HTR-8/SVneo (cell line): ENCODE measurements at places on chromosomes 7 and 10.
A peak's percentile ranks its signal among the peaks of the same experiment; 100 is the strongest.

GRCh38 chr7:21953781-21954180 lies 8.1 kb upstream of the CDCA7L start:
- no peak for DNase-seq

DNA sequence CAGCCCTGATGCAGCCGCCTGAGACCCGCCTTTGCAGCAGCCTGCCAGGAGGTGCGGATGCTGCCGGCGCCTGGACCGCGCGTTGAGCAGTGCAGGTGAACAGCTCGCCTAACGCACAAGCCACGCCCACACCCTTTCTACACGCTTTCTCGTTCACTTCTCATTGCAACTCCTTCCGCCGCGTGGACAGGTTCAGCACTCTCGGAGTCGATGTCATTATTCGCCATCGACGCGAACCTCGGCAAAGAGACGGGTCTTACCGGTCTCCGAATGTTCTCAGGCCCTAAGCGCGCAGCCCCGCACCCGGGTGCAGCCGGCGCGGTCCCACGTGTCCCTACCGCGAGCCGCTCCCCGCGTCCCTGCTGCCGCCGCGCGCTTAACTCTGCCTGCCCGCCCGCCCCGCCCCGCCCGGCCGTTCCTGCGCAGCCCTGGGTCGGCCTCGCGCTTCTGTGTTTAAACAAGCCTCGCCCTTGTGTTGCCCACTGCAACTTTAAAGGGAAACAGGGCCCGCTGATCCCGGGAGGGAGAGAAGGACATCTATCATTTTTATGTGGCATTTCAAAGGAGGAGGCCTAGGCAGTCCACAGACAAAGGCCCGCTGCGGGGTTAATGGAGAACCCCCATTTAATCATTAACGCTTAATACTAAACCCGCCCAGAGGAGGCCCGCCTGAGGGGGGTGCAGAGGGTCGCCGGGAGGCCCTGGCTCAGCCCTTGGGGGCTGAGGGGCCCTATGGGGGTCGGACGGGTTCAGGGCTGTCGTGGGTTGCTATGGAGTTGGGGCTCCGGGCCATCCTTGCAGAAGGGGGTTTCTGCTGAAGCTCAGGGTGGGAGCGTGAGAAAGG lies 128.5 kb downstream of the WDR11 start:
- DNase-seq = no peak

GRCh38 chr10:69091143-69091651 lies 3.3 kb downstream of the SRGN start:
- no peak for DNase-seq

- no peak for DNase-seq
Measured at GRCh38 chr7:141410353-141411000, 140.7 kb upstream of the AGK start.

DNA sequence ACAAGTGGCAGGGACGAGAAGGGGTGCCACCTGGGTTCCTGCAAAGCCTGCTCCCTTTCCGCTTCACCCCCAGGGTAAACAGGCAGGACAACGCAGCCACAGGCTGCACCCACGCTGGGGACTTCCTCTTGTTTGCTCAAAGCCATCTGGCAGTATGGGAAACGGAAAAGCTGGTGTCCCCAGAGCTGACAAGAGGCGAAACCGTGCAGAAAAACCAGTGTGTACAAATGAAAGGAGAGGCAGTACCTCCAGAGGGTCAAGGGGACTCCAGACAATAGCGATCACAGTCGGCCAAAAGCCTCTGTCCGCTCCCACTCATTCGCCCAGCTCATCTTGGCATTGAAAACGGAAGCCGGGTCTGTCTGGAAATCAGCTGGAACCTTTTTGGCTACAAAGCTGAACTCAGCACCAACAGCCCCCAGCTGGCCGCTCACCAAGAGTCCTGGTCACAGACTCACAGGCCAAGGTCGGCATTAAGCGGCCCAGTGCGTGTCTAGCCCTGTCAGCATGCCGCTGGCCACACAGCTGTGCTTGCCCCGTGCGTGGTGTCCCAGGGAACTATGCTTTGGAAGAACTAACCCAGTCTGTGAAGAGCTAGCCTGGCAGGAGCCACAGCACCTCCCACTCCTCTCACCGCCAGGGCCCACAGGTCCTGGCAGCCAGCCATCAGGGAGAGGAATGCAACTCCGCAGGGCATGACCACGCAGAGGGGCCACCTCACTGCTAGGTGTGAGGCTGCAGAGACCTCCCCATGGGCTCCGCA lies 10.4 kb downstream of the TNS3 start:
- no peak for DNase-seq

DNA sequence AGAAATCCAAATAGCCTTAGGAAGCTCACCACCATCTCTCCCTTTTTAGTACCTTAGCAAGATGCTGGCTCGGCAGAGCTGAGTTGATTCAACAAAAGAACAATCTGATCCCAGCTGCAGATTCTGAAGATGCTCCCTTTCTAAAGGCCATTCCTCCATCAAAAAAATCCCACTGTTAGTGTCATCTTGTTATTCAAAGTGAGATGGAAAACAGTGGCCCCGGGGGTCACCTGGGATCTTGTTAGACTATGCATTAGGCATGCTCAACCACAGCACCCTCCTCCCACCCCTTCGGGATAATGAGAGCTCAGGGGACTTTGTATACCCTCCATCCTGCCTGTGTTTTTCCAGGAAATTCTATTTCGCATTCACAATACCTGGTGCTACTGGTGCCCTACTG lies 2.4 kb downstream of the NCAPG2 start:
- DNase-seq = no peak

- DNase-seq = no peak
Measured at GRCh38 chr7:50653126-50653864, 88.1 kb upstream of the DDC start.

DNA sequence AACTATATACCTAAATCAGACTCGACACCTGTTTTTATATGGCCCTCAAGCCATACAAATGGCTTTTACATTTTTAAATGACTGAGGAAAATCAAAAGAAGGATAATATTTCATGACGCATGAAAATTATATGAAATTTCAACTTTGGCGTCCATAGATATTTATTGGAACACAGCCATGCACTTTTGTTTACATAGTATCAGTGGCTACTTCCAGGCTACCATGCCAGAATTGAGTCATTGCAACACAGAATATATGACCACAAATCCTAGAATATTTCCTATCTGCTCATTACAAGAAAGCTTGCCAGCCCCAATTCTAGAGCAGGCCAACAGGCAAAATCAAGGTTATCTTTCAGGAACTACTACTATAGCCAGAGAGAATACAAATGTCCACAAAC lies 29.3 kb downstream of the AFAP1L2 start:
- DNase-seq = no peak

GRCh38 chr10:126247446-126247975 lies 140.8 kb downstream of the ADAM12 start:
- peak; percentile 75 for DNase-seq

DNA sequence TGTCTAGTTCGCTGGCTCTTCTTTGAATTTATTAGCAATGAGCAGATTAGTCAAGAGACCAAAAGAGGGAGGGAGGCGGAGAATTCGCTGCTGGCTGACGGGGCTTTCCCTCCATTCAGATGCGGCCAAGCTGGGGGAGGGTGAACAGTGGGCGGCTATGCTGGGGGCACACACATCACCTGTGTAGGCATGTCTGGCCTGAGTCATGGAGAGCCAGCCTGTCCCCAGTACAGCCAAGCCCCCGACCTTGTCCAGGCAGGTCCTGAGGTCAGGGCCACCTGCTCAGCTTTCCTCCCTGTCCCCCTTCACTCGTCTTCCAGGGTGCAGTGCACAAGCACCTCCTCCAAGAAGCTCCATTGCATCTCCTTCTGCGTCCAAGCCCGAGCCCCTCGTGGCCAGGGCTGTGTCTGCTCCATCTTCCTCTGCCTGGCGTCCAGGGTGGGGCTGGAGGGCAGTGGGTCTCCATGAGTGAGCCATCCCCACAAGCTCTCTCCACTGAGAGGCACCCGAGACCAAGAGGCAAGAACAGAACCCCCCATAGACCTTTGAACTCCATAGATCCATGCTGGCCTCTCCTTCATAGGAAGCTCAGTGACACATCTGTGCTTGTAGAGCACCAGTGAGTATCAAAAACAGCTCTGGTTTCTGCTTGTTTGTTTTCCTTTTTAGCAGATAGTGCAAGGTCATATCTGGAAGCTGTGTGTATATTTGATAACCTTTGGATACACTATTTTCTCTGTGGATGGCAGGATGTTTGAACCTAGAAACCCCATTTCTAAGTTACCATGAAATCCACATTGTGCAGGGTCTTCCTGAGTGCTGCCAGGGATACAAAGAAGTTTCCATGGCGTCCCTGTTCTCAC lies 1.9 kb upstream of the DEPP1 start:
- DNase-seq = no peak

DNA sequence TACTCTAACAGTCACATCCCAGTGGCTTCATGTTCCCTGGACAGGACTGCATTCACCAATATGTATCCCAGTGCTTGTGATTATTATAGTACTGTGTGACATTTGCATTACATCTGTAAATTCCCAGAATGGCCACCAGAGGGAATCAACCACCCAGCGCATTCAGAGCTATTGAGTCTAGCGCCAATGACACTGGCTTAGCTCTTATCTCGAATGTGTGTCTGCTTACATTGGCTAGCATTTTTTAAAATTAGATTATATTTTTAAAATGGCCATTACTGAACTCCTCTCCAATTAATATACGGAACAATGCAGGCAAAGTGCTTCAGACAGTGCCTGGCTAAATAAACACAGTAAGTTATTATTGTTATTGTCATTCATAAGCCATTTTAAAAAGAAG lies 36.3 kb downstream of the TRIL start:
- DNase-seq = peak; percentile 53

DNA sequence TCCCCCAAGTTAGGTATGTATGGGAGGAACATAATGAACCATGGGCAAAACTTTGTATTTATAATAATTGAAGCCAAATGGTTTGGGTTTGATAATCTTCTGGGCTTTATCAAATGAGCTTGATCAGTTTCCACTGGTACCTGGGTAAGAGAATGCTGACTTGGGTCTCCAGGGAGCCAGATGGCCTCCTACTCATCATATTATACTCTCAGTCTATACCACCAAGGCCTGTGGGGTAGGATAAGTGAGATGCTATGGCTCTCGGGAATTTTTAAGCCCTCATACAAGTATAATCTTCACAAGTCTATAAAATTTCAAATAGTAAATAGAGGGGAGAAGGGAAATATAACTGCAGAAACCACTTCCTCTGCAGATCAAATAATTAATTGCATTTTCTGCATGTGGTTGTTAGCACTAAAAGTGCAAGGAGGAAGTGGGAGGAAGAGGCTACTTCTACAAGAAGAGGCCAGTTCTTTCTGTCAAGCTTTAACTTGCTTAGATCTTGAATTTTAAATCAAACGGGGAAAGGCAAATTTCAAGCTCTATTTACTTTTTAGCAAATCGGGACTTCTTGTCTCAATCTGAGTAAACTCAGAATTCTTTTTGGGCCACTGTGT lies 349.0 kb downstream of the SORCS1 start:
- no peak for DNase-seq

GRCh38 chr7:132368246-132368900 lies 207.9 kb downstream of the PLXNA4 start:
- no peak for DNase-seq

DNA sequence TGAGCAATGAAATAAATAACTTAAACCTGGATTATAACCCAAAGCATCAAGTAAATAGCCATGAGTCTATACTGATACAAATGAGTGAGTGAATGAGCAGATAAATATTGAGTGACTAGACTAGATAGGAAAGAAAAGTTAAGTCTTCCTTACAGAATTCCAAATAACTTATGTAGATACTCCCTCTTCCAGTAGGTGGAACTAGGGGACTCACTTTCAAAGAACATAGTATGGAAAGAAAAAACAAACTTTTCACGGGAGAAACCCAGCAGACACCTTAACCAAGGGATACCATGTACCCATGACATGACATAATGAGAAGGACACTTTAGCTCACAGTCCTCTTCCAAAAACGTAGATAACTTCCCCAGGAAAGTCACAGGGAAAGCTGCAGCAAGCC lies 32.2 kb downstream of the CSGALNACT2 start:
- no peak for DNase-seq

DNA sequence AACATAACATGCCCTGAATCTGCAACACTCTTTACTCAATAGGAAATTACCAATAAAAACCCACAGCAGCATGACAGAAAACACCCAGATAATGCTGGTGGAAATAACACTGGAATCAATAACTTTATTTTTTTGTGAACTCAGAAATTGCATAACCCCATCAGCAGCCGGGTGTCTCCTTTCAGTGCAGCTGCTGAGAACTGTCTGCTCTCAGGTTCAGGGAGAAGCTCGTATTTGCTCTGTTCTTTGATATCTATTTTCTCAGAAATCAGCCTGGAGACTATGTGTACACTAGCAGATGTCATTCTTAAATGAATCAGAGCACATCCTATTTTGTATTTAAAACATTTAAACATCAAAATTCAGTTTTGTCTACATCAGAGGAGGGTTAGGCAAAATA lies 506.0 kb downstream of the POM121L12 start:
- no peak for DNase-seq

DNA sequence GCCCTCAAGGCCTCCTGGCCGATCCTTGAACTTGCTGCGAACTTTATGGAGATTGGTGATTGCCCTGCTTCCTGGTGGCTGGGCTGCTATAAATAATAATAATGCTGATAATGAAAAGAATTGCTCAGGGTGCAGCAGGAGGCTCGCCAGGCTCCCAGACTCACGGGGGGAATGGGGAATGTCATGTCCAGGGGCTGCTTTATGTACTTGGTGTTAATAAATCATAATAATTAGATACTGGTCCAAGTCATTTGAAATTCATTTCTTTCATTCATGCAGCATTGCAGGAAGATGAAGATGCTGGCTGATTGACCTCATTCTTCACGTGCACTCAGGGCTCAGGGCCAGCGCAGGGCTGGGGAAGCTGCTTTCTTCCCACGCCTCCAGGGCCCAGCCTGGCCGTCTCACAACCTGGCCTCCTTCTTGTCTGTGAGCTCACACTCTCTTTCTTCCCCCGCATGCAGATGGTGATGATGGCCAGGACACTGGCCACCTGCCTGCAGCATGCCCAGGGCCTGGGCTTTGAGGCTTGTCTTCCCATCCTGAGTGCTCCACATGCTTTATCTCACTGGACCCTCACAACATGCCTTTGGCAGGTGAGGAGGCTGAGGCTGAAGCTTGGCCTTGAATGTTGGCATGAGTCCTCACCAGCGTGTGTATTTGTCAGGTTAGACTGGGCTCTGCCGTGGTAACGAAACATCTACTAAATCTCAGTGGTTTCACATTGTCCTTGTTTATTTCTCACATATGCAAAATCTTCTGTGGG lies 138.4 kb upstream of the TNS3 start:
- peak; percentile 54 for DNase-seq
